ENCODE measurements at places on chromosomes 2 and 18.

DNA sequence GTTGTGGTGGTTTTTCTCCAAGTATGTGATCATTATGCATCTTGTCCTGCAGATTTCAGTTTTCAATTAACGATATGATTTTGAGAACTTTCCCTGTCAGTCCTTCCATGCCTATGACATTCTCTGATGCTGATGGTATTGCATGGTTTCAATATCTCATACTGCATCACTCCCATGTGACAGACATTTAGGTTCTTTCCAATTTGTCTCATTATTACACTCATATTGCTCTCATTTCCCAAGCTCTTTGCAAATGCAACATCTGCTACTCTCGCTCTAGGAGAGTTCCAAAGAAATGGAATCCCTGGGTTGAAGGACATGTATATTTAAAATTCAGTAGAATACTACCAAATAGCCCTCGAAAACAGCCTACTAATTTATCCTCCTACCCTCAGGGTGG lies 125.5 kb downstream of the MARCHF4 start:
- DNase-seq, result no peak

GRCh38 chr18:11532758-11533512 lies 76.5 kb upstream of the SLC35G4 start:
- no peak for DNase-seq

GRCh38 chr2:233140978-233141377 lies 80.8 kb downstream of the INPP5D start:
- DNase-seq, result no peak

DNA sequence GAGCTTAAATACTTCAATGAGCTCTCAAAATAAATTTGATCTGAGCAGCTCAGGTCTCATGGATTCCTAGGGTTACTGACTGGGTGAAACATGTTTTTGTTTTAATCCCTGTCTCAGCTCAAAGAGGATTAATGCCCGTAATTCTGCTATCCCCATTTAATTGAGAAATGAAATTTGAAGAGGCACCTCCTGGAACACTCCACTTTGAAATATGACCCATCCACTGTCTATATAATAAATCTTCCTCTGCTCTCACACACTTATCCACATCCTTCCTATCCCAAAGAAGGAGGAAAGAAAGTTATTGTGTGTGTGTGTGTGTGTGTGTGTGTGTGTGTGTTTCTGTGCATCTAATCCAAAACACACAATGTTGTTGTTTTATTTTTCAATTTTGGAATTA lies 2082.4 kb upstream of the PIK3C3 start:
- no peak for DNase-seq

GRCh38 chr2:159410276-159410675 lies 123.8 kb upstream of the WDSUB1 start:
- DNase-seq, result no peak

GRCh38 chr18:71304856-71305255 lies 1016.0 kb downstream of the SOCS6 start:
- DNase-seq, result no peak

- DNase-seq, result no peak
Measured at GRCh38 chr2:145356056-145356455, 836.1 kb upstream of the ZEB2 start.

DNA sequence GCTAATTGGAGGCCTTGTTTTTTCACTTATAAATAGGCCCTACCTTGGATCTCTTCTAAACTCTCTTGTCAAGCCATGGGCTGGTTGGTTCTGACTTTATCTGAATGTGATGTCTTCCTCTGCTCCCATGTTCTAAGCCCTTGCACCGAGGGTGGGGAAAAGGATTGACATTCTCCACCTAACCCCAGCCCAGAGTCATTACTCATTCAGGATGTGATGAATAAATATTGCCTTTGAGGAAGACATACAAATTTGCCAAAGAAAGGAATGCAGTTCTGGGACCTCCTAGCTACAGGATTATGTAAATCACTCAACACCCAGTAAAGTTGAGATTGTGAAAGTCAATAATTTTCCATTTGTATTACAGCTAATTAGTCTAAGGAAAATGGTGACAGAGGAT lies 142.1 kb upstream of the LYPD6 start:
- DNase-seq, result no peak
